Dermis lymphatic vessel endothelial cell (primary cell): ENCODE measurements at places on chromosomes 3 and 15. TPM values are rescaled to one million over a fixed set of nuclear protein-coding genes. Genes with fewer than 3 reads are reported as not detected.

The CFAP100 gene
- total RNA-seq, result not detected in 2 replicates

The CLCN2 gene
- 1.8 and 2.6 TPM in 2 replicates for total RNA-seq

The PLA2G4D gene
- not detected in 2 replicates for total RNA-seq

The SLC28A1 gene
- not detected in 2 replicates for total RNA-seq

The LAMB2 gene
- total RNA-seq, result 689 and 1,344 TPM in 2 replicates
